ENCODE measurements at places on chromosomes 12 and 14.
A peak's percentile ranks its signal among the peaks of the same experiment; 100 is the strongest.

GRCh38 chr12:47312808-47313426, 233.2 kb upstream of the AMIGO2 start:
- DNase-seq = no peak

DNA sequence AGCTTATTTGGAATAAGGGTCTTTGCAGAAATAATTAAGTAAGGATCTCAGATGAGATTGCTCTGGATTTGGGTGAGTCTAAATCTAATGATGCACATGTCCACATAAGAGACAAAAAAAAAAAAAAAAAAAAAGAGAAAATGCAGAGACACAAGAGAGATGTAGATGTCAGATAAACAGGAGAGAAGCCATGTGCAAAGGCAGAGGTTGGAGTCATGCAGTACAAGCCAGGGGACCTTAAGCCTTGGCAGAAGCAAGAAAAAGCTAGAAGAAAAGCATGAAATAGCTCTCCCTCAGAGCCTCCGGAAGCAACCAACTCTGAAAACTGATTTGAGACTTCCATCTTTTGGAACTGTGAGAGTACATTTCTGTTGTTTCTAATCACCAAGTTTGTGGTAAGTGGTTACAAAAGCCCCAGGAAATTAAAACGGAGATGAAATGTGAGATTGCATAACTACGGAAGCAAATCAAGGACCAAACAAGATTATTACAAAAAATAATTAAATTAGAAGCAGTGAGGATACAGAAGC, 1304.0 kb upstream of the SEL1L start:
- DNase-seq = no peak

DNA sequence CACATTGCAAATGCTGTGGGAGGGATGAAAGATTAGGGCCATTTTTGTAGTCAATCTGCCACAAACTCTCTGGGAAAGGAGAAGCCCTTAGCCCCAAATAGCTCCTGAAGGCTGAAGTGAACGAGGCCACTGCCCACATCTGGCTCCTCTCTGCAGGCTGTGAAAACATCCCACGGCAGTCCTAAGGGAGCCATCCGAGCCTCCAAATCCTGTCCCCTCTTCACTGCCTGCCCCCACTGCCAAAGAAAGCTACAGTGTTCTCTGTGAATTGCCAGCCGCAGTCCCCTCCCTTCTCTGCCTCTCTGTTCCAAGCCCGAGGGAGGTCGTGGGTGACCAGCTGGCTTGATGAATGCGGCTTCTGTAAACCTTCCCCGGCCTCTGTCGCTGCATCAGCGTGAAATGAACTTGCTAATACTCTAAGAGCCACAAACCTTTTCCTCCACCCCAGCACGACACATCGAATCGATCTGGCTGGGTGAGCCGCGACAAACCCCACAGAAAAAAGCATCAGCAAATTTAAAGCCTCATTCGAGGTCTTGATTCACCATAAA, 180.7 kb upstream of the NRXN3 start:
- no peak for DNase-seq

DNA sequence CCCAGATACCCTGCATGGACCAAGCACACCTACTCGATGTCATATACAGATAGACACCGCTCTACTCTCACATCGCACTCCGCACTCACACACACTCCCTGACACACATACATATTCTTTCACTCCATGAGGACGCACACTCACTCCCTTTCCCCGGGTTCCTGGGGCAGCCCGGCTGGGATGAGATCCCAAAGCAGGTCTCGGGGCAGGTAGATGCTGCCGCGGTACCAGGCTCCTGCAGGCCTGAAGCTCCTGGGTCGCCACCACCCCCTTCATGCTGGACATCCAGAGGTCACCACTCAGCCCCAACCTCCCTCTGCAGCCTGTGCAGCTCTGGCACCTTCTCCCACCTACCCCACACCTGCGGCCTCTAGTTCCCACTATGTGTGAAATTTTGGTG, 2.3 kb downstream of the C1QL4 start:
- DNase-seq = no peak

DNA sequence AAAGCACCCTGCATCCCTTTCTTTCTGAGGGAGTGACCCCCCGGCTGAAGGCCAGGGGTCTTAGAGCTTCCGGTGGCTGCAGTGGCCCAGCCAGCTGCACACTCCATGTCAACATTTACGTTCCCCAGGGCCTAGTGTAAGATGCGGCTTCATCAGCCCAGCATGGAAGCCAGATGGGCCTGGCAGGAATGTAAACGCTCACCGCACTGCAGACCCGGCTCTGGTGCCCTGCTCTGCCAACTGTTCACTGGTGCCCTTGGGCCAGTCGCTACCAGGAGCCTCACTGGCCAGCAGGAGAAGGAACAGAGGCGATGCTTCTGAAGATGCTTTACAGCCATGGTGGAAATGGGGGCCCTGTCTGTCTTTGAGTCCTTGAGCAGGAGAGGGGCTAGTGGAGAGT, 8.6 kb upstream of the TMEM119 start:
- DNase-seq = no peak

DNA sequence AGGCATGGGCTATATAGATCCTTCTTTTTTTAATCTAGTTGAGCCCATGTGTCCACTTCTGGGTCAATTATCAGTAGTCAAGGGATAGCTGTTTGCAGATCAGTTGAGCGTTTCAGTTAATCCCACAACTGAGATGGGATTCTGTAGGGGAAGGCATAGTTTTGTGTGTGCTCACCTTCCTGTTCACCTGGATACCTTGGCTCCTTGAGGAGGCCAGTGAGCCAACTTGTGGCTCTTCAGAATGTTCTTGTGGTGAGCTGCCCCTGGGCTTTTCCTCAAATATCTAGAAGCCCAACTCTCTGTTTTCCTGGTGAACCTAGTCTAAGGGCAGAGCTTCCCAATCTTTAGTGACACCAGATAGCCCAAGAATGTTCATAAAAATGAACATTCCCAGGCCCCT, 302.9 kb upstream of the TBX3 start:
- DNase-seq = no peak

GRCh38 chr12:27018037-27018436, 3.9 kb upstream of the TM7SF3 start:
- DNase-seq = no peak

DNA sequence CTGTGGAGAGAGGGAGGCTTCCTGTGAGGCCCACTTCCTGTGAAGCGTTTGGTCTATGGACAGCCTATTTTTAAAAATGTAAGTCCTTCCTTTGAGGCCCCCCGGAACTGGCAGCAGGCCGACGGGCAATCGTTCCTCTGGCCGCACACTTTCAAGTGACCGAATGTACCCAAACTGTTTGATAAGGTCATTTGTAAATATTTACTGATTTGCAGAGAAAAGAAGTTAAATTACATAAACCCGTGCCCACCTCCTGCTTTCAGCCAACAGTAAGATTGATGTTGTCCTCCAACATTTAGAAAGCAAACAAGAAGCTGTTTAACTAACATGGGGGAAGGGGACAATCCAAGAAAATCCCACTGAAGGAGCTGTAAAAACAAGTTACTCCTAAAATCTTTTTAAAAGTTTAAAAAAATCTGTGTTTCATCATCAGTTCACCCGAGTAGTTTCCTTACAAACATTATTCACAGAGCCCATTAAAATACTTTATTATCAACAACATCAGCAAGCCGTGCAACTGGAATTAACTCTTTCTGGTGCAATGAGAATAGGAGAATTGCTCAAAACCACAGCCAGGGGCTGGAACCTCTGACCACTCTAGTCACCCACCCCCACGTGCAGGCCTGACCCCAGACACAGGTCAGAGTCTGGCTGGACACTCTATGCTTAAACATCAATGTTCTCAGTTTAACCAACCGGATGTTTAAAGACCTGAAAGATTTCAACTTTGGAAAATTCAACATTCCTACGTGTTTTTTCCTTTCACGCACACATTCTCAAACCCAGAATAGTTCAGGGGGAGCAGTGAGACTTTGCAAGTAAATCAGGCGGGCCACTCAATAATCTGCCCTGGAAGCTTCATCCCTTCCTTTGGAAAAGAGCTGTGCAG, 65.3 kb downstream of the FOXN3 start:
- no peak for DNase-seq

DNA sequence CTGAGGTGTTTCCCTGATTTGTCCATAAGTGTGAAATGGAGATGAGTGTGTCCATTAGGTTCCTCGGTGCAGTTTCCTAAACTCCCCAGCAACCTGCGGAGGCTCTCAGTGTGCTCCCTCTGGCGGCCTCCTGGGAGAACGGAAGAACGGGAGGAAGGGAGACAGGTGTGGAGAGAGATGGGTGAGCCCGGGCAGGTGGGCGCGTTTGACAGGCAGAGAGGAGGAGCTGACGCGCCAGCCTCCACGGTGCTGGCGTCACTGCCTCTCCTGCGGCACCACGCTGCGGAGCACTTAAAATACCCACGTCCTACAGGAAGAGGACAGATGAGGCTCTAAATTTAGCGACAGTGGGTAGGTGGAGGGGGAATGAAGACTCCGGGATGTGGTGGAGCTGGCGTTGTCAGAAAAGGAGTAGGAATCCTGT, 26.8 kb upstream of the PEX5 start:
- DNase-seq = no peak

- DNase-seq = no peak
Observed at GRCh38 chr14:61526405-61527312, 168.7 kb upstream of the HIF1A start.

DNA sequence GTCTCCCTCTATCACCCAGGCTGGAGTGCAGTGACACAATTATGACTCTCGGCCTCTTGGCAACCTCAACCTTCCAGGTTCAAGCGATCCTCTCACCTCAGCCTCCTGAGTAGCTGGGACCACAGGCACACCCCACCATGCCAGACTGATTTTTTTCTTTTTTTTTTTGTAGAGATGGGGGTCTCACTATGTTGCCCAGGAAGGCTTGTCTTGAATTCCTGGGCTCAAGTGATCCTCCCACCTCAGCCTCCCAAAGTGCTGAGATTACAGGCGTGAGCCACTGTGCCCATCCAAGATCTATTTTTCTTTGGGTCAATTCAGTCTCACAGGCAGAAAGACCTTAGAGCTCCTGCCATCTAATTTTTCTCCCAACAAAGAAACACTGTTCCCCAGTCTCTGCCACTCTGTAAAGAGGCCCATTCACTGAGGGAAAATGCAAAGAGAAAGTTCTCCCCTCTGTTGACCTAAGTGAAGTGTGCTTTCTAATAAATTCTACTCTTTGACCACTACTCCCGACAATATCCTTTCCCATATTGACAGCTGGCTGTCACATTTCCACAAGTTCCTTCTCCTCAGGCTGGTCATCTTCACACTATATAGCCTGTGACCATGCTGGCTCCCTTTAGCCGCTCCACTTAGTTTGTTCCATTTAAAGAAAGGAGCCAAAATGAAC, 23.3 kb downstream of the TMED8 start:
- DNase-seq = no peak

- DNase-seq = no peak
Observed at GRCh38 chr12:6288235-6288634, 22.2 kb upstream of the PLEKHG6 start.

DNA sequence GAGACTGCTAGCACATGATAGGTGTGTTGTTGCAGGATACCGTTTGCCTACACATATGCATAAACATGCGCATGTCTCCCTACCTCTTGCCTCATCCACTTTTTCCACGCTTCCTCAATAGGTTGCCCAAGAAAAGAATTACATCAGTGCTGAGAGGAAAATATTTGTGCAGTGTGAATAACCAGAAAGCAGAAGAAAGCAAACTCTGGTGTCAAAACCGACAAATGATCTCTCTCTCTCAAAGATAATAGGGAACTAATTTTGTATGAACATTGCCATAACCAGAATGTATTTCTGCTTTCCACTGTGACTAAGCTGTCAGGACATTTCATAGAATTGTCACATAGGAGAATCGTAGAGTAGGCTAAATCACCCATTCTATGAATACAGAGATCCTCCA, 1.3 kb downstream of the CLEC7A start:
- no peak for DNase-seq

DNA sequence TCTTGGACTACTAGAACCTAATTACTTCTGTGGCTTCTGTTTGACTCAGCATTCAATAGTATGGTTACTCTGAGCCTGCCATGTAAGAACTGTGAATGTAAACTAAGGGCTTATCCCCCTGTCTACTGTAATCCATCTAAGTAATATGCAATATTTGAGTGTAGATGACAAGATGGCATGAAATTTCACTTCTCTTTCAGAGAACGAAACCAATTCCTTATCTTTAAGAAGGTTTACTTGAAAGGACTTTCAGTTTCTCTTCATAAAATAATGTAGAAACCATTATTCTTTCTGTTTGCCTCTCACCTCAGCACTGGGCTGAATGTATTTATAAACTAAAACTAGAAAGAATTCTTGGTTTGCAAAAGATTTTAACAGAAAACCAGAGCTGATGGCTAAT, 60.4 kb upstream of the ARID2 start:
- no peak for DNase-seq

- DNase-seq = no peak
Observed at GRCh38 chr12:108232565-108232964, 103.5 kb downstream of the WSCD2 start.

DNA sequence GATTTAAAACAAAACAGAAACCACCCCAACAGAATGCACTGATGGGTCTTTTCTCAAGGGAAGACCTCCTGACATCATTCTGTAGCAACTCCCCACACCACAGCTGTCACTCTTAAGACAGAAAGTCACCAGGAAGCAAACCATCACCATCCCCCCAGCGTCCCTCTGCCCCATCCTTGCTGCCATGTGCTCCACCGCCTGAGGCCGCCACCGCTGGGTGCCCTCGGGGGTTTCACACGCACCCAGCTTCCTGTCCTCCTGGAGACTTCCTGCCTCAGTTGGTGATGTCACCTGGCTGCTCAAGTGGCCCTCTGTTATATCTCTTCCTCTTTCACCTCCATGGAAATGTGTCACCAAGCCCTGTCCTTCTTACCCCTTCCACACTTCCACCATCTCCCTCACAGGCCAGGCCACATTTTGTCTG, 71.4 kb upstream of the GPR68 start:
- DNase-seq = peak; percentile 76

DNA sequence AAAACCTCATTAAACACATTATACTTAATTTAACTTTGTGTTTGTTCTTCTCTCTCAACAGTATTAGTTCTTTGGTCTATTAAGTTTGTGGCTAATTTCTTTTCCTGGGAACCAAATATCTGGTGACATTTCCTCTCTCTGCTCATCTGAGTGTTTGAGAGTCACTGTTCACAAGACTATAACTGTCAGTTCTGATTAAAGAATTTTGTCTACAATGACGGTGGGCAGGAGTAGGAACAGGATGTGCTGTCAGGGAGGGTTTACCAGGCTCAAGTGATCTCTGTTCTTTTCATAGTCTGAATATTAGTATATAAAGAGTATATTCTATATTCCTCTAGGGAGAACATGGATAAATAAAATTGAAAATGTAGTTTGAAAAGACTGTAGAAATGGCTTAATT, 92.9 kb downstream of the ALG10B start:
- no peak for DNase-seq

DNA sequence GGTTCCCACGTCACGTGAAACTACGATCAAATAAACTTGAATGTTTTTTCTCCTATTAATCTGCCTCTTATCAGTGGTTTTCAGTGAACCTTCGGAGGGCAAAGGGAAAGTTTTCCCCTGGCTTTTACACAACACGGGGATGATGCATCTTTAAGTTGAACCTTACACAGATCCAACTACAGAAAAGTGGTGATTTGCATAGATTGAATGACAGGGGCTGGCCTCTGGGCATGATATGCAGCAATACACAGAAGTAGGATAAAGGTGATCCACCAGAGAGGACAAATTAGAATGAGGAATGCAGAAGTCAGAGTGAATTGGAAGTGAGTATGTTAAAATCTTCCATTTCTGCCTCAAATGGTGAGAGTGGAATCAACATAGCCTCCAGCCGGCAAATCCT, 11.6 kb downstream of the GSG1 start:
- no peak for DNase-seq

GRCh38 chr12:83859021-83859420, 1053.6 kb downstream of the SLC6A15 start:
- DNase-seq = no peak

GRCh38 chr12:71661977-71662530, 1.6 kb downstream of the ZFC3H1 start:
- no peak for DNase-seq

GRCh38 chr12:46794593-46795190, 31.1 kb downstream of the SLC38A4 start:
- no peak for DNase-seq
